Endothelial cell of coronary artery (primary cell): ENCODE measurements at places on chromosomes 2 and 18. TPM values are rescaled to one million over a fixed set of nuclear protein-coding genes. Genes with fewer than 3 reads are reported as not detected.

The ZNF385B gene
- total RNA-seq: not detected in 2 replicates

The NT5DC4 gene
- total RNA-seq: not detected in 2 replicates

The CAPN14 gene
- under 0.01 and 0.09 TPM in 2 replicates for total RNA-seq

The ALPG gene
- not detected in 2 replicates for total RNA-seq

The CNDP1 gene
- not detected in 2 replicates for total RNA-seq

The LAMA1 gene
- total RNA-seq: 0.09 and 0.75 TPM in 2 replicates

The RAX gene
- not detected in 2 replicates for total RNA-seq
